ENCODE measurements at places on chromosomes 12 and 14.

GRCh38 chr12:57811028-57811755 is 7.3 kb downstream of the AVIL start:
- no peak for DNase-seq

- DNase-seq, result no peak
Observed at GRCh38 chr12:8692573-8692972, 5.2 kb upstream of the RIMKLB start.

DNA sequence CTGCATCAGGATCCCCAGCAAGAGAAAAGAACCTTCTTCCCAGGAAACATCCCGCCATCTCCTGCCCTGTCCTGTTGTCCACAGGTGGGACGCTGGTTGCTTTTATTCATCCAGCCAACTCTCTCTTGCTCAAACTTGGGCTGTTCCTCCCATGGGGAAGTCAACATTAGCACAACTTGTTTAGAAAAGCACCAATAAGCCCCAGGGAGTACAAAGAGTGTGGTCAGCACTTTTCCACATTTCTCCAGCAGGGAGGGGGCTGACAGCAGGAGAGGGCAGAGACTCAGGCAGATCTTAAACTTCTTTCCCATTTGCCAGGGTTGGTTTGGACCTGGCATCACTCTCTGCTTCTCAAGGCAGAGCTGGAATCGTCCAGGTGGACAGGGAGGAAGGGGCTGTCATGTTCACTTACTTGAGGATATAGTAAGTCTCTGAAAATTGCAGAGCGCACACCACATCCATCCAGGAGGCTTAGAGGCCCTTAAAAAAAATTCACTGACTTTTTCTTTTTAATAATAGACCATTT is 74.9 kb downstream of the RBM19 start:
- DNase-seq, result no peak

DNA sequence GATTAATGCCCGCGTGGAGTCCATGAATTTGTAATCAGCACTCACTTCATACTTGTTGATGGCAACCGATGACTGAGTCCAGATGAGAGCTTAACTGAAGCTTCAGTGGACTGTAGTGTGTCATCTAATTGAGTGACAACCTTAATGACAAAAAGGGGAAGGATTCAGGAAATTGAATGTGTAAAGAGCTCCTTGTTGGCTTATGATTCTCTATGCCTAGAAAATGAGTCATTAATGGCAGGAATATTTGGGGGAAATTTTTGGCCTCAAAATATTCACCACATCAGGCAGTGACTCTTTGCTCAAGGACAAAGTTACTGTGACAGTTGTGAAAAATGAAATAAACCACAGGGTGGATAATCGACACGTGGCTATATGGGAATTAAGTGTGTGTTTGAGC is 55.3 kb upstream of the STON2 start:
- no peak for DNase-seq

- DNase-seq, result no peak
Observed at GRCh38 chr12:41652981-41653380, 464.9 kb downstream of the PDZRN4 start.

GRCh38 chr12:124639122-124639806 is 71.9 kb upstream of the NCOR2 start:
- DNase-seq, result no peak

DNA sequence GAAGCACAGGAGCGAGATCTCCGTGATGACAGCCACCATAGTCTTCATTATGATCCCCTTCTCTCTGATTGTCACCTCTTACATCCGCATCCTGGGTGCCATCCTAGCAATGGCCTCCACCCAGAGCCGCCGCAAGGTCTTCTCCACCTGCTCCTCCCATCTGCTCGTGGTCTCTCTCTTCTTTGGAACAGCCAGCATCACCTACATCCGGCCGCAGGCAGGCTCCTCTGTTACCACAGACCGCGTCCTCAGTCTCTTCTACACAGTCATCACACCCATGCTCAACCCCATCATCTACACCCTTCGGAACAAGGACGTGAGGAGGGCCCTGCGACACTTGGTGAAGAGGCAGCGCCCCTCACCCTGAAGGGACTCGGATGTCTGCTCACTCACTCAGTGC is 775 bp downstream of the OR10P1 start:
- no peak for DNase-seq

DNA sequence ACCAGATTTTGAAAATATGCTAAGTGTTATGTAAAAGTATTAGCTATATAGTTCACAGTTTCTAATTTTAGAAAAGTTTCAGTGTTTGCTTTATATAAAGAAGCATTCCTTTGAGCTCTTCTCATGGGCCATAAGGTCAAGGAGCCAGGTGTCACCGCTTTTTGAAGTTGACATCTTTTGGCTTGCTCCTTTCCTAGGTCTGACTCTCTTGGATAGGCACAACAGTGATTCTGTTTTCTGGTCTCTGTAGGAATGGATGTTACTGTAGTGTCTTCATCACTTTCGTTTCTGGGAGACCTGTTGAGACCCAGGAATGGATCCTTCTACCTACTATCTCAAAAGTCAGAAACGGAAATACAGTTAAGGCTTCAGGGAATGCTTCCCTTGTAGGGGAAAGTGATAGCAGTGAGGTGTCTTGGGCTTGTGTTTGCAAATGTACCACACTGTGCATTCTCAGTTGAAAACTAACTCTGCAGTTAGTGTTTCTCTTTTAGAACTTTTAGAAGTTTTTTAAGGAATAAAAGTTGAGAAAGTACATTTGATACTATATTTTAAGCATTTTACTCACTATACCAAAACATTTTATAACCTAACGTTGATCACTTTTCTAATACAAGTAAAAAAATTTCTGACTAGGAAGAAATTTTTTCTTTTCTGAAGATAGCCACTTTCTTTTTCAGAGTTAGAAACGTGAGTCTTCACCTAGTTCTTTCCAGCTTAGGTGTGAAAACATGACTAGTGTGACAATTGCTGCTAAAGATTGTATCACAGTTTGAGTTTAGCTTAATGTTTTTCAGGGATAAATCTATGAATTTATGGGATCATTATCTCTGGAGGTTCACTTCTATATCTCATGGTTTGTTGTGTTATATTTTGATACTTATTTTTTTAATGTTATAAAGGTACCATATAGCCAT is 20.8 kb downstream of the VRK1 start:
- DNase-seq, result no peak

GRCh38 chr12:99709116-99709515 is 61.6 kb downstream of the GARIN6 start:
- no peak for DNase-seq

- DNase-seq, result peak; percentile 44
Observed at GRCh38 chr12:127293507-127294310, 973.3 kb upstream of the TMEM132C start.

DNA sequence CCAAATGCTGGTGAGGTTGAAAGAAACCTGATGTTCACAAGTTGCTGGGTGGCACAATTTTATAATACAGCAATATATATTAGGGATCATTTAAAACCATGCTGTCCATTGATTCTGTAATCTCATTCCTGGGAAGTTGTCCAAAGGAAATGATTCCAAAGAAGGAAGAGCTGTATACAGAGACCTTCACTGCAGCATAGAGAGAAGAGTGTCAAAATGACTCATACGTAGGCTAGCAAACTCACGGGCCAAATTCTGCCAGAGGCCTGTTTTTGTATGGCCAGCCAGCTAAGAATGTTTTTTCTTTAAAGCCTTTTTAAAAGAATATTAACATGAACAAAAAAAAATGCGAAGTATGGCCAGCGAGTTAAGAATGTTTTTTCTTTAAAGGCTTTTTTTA is 69.2 kb upstream of the MED13L start:
- peak; percentile 75 for DNase-seq

DNA sequence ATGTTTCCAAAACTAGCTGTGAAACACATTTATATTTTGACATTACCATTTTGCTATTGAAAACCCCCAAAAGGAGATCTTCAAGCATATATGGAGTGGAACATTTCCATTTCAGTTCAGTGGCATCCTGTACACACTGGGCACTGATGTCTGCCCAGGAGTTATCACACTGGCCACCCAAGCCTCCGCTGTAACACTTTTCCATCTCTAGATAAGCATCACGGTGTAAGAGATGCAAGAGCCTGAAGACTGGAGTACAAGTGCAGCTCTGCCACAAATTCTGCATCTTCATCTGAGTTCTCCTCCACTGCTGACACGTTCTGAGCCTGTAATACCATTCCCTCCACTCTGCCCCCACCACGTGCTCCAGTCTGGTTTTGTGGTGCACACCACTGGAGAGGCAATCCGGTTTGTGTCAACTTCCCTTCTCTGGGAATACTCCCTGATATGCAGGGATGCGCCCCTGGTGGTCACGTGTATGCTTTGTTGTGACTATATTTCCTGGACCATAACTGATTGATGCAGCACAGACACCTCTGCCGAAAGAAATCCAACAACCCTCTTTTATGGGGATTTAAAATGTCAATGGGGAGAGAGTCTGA is 12.7 kb downstream of the SPTLC2 start:
- no peak for DNase-seq
